ENCODE measurements at places on chromosomes 13 and 19.

GRCh38 chr19:531009-531752 is 379 bp upstream of the CDC34 start:
- DNase-seq = peak; percentile 94

DNA sequence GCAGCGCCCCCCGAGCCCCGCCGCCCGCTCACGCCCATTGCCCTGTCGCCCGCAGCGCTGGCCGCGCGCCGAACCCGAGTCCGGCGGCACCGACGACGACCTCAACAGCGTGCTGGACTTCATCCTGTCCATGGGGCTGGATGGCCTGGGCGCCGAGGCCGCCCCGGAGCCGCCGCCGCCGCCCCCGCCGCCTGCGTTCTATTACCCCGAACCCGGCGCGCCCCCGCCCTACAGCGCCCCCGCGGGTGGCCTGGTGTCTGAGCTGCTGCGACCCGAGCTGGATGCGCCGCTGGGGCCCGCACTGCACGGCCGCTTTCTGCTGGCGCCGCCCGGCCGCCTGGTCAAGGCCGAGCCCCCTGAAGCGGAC is 518 bp downstream of the KLF2 start:
- peak; percentile 67 for DNase-seq

- DNase-seq = no peak
Observed at GRCh38 chr19:11735375-11735774, 3.4 kb downstream of the ZNF823 start.

- no peak for DNase-seq
Observed at GRCh38 chr19:41276231-41276630, 12.1 kb downstream of the HNRNPUL1 start.

- DNase-seq = no peak
Observed at GRCh38 chr13:109517517-109517916, 268.9 kb downstream of the IRS2 start.

DNA sequence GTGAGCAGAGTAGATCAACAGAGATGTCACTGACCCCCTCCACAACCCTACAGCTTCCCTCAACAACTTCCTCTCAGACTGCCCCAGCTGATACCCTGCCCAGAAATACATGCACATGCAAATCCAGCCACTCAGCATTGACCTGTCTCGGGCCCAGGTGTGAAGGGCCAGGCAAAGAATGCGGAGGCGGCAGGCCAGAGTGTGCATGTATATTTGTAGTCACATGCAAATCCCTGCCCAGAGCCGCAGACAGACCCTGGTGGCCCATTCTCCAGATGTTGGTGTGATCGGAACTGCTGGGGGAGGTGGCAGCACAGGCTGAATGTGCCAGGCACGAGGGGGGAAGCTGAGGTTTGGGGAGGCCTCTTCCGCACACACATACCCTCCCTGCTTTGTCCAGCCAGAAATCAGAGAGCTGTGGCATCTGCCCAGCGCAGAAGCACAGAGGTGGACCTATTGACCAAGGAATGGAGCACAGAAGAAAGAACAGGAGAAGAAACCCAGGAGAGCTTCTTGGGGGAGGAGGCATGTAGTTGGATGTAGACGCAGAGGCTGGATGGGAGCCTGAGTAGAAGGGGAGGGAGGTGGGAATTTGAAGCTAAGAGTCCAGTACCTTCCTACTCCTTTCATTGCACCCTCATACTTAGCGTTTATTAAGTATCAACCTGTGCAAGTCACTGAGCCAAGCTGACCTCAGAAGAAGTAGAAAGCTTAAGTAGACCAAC is 14.4 kb downstream of the MEF2B start:
- no peak for DNase-seq

DNA sequence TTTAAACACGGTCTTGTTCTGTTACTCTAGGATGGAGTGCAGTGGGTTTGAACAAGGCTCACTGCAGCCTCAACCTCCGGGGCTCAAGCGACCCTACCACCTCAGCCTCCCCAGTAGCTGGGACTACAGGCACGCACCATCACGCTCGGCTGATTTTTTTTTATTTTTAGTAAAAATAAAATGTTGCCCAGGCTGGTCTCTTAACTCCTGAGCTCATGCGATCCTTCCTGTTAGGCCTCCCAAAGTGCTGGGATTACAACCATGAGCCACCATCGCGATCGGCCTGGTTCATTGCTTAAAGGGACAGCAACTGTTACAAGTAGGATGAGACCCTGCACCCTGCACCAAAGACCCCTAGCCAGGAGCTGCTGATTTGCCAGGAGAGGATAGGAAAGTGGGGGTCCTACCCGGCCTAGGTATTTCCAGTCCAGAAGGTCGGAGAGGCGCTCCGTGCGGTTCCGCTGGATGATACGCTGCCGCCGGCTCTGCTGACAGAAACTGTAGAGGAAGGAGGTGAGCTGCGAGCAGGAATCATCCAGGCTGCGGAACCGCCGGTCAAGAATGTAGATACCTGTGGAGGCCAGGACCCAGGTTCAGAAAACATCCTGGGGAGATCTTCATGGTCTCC is 5.1 kb downstream of the FTL start:
- DNase-seq = no peak

GRCh38 chr19:5434970-5435641 is 20.1 kb upstream of the ZNRF4 start:
- peak; percentile 33 for DNase-seq

- no peak for DNase-seq
Observed at GRCh38 chr13:112680741-112681360, 9.0 kb upstream of the ATP11A start.

GRCh38 chr13:56335775-56336174 is 804.9 kb upstream of the PRR20A start:
- no peak for DNase-seq

GRCh38 chr19:48646001-48646721 is at the start of gene CA11:
Gene CA11 (minus strand): TSS chr19:48646187. CDS start chr19:48645632, 555 bp downstream.
- DNase-seq = peak; percentile 92

DNA sequence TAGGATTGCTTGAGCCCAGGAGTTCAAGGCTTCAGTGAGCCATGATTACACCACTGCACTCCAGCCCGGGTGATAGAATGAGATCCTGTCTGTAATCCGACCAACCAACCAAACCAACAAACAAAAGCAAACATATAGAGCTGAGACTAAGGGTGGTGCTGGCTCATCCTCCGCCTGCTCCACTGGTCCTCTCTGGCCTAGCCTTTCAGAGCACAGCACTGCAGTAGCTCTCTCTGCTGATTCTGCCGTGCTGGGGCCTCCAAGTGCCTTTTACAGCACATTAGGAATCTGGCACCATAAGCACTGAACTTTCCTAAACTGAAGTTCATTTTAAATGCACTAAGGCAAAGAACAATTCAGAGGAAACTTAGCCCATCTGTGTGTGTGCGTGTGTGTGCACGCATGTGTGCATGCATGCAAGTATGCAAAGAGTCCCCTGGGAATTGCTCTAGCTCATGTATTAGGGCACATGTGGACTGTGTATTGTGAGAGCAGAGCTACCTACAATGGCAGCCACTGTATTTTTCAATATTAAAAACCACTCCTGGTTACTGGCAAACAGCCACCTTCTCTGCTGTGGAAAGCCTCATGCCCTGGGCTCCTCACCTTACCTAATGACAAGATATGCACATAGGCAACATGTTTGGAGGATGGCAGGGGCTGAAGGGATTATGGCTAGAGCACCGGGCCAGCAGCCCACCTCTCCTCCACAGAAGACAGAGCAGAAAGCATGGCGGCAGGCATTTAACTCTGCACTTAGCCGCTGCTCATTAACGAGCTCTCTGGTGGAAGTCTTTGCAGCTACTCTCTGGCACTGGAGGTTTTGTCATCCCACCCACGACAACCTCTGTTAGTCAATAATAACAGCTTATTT is 223.1 kb upstream of the TSHZ3 start:
- no peak for DNase-seq
